ENCODE measurements at places on chromosomes 12 and 14.

DNA sequence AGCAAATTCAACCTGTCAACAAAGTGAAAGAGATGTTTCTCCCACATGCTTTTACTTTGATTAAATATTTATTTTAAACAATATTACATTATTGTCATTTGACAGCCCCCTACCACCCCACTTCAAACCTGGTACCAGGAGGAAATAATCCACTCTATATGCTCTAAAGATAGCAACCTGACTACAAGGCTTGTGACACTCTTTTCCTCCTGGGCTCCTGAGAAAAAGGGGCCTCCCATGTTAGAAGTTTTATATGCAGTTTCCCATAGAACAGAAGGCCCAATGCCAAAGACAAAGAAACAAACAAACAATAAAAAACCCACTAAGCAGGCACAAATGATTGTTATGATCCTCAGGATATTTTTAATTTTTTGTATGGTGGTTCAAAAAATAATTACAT lies 73.6 kb downstream of the RPS29 start:
- no peak for DNase-seq

GRCh38 chr12:52873832-52874572 lies 25.2 kb upstream of the KRT78 start:
- no peak for DNase-seq

GRCh38 chr12:89135976-89136634 lies 216.2 kb downstream of the DUSP6 start:
- DNase-seq, result no peak

- DNase-seq, result no peak
Observed at GRCh38 chr14:51544471-51544870, 107.2 kb upstream of the FRMD6 start.
